ENCODE measurements at places on chromosomes 16 and 17. TPM values are rescaled to one million over a fixed set of nuclear protein-coding genes. Genes with fewer than 3 reads are reported as not detected.

GRCh38 chr16:23679986-23680336 lies 1.3 kb downstream of the PLK1 start:
- DNase-seq = no peak

GRCh38 chr17:60345233-60345632 lies 46.7 kb downstream of the USP32 start:
- no peak for DNase-seq

C1QTNF8 gene
- not detected for total RNA-seq

GRCh38 chr16:10552281-10552680 lies 28.1 kb downstream of the EMP2 start:
- no peak for DNase-seq
